ENCODE measurements at places on chromosomes 16 and 17. TPM values are rescaled to one million over a fixed set of nuclear protein-coding genes. Genes with fewer than 3 reads are reported as not detected.

Gene SLC16A6
- 0.49 TPM for total RNA-seq

Gene FOXN1
- total RNA-seq: 0.06 TPM

Gene TSPAN10
- total RNA-seq: 1.6 TPM

Gene WNT9B
- 0.14 TPM for total RNA-seq

Gene MAF
- total RNA-seq: 84.3 TPM

- no peak for DNase-seq
These were observed 24.0 kb downstream of the GSG1L start for GRCh38 chr16:28039493-28039892.

GRCh38 chr16:31714903-31715504, 158.6 kb upstream of the ZNF267 start:
- DNase-seq: no peak

- DNase-seq: no peak
These were observed 43.4 kb upstream of the IRX6 start for GRCh38 chr16:55280587-55280986.

GRCh38 chr16:56874800-56875199, 9.8 kb downstream of the SLC12A3 start:
- no peak for DNase-seq

DNA sequence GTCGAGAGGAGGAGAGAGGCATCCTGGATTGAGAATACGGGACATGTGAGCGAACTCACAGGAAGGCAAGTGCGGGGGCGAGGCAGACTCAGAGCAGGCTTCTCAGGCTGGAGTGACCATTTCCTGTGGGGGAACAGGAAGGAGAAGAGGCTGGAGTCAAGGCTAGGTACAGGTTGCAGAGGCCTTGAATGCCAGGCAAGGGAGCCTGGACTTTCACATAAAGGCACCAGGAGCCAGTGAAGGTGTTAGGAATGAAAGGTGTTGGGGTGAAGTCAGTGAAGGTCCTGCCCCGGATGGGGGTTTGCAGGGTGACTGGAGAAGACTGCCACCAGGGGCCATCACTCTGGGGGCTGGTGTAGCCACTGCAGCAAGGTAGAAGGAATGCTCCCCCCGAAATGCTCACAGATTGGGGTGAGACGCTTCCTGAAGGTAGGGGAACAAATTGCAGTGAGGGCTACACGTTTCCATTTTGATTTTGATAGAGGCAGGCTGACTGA, 5.3 kb upstream of the GPRC5C start:
- DNase-seq: no peak

- no peak for DNase-seq
These were observed 3.8 kb upstream of the RUNDC3A start for GRCh38 chr17:44304651-44305050.

Data from mucosa of gallbladder (tissue), 1 donor.